ENCODE measurements at places on chromosomes 6 and 20.

DNA sequence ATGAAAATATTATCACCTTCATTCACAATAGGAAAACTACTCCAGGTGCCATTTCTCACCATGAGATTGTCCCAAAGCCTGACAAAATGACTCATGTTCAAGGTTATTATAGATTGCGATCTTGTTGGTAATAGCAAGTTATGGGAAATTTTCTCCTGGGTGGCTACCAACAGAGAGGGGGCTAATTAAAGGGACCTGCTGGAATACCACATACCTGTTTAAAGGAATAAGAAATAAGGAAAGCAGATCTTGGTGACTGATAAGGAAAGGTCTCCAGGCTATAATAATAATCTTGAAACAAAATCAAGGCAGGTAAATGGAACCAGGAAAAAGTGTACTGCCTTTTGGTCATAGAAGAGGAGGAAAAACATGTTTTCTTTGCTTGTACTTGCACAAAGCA lies 1.4 kb downstream of the SLC52A3 start:
- no peak for DNase-seq

DNA sequence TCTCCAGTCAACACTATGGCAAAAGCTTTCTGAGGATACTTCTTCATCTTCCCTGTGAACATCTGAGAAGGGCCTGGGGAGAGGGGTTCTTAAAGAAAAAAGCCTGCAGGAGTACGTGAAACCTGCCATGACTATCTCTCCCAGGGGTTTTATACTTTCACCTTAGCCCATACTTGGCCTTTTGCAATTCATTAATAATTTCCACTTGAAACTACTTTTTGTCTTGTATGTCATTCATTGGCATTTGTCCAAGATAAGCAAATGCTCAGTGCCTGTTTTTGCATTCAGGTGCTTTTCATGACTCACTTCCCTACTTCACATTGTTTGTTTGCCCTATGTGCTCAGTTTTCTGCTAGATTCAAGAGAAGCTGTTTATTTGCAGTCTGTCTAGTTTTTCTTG lies 580.3 kb upstream of the GJE1 start:
- DNase-seq, result peak; percentile 83

- DNase-seq, result peak; percentile 82
Observed at GRCh38 chr6:36418558-36418957, 24.1 kb downstream of the PXT1 start.

DNA sequence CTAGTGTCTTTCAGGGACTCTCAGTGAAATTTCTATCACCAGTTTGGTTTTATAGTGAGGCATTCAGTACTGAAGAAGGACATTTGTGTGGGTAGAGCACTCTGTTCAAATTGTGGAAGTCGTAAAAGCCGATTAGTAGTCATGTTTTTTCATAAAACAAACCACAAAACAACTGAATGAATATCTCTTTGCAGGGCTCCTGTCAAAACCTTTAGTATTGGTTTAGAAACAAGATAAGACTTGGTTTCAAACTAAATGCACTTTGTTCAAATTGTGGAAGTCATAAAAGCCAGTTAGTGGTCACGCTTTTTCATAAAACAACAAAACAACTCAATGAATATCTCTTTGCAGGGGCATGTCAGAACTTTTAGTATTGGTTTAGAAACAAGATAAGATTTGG lies 23.8 kb downstream of the ADGRF4 start:
- DNase-seq, result no peak

- no peak for DNase-seq
Observed at GRCh38 chr6:27422651-27423332, 34.2 kb downstream of the ZNF391 start.

GRCh38 chr6:10558565-10558964 lies 37.4 kb downstream of the GCNT2 start:
- peak; percentile 95 for DNase-seq

DNA sequence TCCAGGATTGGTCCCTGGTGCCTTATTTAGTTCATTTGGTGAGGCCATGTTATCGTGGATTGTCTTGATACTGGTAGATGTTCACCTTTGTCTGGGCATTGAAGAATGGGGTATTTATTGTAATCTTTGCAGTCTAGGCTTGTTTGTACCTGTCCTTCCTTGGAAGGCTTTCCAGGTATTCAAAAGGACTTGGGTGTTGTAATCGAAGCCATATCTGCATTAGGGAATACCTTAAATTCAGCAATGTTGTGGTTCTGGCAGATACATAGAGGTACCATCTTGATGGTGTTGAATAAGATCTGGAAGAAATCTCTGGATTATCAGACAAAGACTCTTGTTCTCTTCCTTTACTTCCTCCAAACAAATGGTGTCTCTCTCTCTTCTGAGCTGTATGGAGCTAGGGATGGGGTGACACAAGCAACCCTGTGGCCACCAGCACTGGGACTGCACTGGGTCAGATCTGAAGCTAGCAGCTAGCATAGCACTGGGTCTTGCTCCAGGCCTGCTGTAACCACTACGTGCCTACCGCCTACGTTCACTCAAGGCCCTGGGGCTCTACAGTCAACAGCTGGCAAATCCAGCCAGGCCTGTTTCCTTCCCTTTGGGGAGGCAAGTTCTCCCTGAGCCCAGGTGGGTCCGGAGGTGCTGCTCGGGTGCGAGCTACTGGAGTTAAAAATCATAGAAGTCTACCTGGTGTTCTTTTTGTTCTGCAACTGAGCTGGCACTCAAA lies 261.1 kb upstream of the CITED2 start:
- DNase-seq, result no peak

GRCh38 chr20:7505152-7505834 lies 435.0 kb downstream of the HAO1 start:
- DNase-seq, result no peak

GRCh38 chr20:61161726-61162390 lies 90.2 kb upstream of the CDH4 start:
- no peak for DNase-seq

DNA sequence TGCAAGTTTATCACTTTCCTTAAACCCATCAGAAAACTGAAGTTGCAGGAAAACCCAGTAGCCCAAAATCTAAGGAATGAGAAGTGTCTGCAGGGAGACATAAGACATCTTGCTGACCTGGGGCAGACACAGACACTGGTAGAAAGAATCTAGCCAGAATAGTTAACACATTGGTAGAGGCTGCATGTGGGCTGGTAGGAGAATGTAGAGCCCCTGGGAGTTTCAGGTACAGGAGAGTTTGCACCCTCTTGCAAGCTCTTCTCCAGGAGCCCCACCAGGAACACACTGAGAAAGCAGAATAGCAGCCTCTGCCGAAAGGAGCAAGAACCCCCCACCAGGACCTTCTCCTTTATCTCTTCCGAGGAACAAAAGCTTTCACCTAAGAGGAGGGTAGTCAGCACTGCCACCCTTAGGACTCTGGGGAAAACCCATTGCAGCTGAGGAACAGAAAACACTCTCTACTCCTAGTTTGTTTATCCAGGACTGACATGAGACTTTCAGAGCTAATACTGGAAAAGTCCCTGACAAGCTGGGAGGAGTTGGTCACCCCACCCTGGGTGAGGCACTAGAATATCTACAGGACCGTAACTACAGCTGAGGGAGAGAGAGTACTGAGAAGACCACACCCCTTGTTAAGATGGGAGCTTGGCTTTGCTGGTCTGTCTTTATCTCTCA lies 10.5 kb upstream of the OGFRL1 start:
- no peak for DNase-seq

DNA sequence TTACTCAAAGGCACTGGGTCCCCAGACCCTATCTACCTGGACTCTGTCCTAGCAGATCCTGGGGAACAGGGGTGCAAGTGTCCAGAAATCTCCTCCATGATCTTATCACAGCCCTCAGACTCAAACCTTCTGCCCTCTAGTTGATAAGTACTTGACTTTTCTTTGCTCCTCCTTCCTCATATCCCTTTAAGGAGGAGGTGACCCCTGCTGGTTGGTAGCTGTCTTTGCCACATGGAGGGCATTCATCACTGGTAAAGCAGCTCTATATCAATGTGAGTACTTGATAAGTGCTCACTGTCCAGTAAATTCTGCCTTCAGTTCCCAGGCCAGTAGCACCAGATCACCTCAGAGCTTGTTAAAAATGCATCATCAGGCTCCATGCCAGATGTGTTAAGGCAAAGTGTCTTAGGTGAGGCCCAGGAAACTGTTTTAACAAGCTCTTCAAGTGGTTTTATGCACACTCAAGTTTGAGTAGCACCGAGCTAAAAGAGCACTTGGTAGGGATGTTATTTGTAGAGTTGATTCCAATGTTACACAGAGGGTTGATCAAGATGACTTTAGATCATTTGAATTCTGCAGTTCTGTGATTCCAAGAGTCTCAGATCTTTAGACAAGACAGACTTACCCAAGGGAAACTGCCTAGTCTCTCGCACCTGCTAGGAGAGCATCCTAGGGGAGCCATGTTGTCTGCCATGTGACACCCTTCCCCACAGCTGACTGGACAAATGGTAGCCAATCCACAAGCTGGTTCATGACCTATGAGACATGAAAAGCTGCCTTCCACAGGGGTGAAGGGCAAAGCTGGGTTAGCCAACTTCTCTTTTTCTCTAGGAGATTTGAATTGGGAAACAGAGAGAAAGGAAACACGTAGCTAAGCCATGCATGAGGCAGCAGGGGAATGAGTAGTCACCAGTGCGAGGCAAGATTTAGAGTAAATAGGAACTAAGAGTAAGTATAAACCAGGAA lies 18.6 kb downstream of the TREML2 start:
- DNase-seq, result peak; percentile 83

GRCh38 chr20:4152696-4153235 lies 137.4 kb upstream of the RNF24 start:
- no peak for DNase-seq

DNA sequence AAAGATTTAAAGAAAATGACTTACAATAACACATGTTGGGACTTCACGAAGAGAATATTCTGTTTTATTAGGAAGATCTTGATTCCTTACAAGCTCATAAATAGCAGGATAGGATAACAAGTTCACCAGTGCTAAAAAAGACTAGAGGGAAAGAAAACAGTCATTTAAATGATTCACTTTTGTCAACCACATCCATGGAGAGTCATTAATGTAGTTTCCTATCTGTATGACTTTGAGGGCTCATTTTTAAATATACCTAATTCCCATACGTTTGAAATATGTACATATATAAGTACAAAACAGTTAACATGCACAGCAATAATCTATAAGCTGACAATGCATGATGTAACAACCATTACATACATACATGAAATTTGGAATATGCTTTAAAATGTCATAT lies 111.1 kb downstream of the TBC1D32 start:
- DNase-seq, result no peak
